ENCODE measurements at places on chromosomes 7 and 10. TPM values are rescaled to one million over a fixed set of nuclear protein-coding genes. Genes with fewer than 3 reads are reported as not detected.

Gene CFAP46
- 1.5 TPM for total RNA-seq

Gene HOXA9
- 18.2 TPM for total RNA-seq

Gene UPK3B
- not detected for total RNA-seq

Gene LIPJ
- not detected for total RNA-seq

Gene ANXA8L1
- total RNA-seq = not detected

Gene NFE2L3
- total RNA-seq = 60.8 TPM

Gene KCP
- total RNA-seq = not detected

Gene LIPM
- not detected for total RNA-seq

Gene AKR1D1
- not detected for total RNA-seq

Gene PIK3AP1
- 0.33 TPM for total RNA-seq
